ENCODE measurements at places on chromosomes 7 and 10.

- DNase-seq: peak; percentile 39
These were observed 609 bp downstream of the SGPL1 start for GRCh38 chr10:70816220-70816894.

GRCh38 chr7:42478717-42479116 is 241.7 kb upstream of the GLI3 start:
- DNase-seq: no peak

- DNase-seq: no peak
These were observed 34.7 kb upstream of the SLC35B4 start for GRCh38 chr7:134351424-134351823.

GRCh38 chr10:101132636-101133473 is 1.8 kb downstream of the TLX1 start:
- DNase-seq: no peak

- DNase-seq: no peak
These were observed 623 bp downstream of the INPP5A start for GRCh38 chr10:132538031-132538789.

DNA sequence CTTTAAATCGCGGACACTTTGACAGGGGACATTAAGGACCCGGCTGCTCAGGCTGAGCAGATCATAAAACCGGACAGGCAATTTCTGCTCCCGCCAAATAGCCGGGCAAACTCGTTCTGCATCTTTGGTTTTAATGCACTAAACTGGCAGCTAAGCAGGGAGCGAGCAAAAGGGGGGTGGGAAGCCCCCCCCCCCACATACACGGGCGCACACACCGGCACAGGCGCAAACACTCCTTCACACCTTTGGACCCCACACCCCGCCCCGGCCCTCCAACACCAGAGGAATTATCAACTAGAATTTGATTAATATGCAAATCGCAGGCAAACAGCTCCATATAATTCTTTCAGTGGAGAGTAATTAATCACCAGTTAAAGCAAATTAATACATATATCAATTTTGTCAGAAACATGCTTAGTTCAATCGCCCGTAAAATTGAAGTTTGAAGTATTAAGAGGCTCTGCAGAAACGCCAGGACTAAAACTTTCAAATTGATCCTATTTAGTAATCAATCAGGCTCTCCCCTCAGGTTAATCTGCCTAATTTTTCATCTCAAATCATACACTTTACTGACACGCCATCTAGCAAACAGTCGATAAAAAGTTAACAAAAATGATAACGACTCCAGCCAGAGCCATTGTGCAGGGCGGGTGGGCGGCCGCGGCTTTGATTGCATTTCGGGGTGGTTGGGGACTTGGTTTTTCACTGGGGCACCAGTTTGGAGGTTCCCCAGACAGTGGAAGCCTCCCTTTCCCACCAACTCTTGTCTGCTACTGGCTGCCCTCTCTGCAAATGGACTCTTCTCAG is 9.9 kb downstream of the LBX1 start:
- DNase-seq: no peak

DNA sequence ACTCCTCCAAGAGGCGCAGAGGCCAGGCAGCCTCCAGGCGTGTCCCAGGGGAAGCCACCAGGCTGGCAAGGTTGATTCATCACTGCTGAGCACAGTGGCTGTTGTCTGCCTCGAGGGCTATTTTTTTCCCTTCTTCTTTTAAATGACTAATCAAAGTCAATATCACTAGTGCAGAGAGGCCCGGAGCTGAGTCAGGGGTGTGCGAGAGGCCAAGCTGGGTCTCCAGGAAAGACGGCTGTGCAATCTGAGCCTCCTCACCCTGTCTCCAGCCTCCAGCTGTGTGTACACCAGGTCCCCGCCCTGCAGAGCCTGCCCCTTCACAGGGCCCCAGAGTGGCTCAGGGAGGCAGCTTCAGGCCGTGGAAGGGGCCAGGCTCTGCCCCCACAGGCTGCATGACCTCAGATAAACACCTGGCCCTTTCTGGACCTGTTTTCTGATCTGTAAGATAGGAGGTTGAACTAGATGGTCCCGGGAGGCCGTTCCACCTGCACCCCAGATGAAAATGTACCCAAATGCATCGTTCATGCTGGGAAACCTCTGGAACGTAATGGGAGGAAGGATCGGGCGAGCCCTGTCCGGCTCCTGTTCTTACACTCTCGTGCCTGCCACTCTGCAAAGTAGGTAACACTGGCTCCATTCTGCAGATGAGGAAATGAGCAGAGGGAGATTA is 3.7 kb downstream of the STX1A start:
- no peak for DNase-seq

DNA sequence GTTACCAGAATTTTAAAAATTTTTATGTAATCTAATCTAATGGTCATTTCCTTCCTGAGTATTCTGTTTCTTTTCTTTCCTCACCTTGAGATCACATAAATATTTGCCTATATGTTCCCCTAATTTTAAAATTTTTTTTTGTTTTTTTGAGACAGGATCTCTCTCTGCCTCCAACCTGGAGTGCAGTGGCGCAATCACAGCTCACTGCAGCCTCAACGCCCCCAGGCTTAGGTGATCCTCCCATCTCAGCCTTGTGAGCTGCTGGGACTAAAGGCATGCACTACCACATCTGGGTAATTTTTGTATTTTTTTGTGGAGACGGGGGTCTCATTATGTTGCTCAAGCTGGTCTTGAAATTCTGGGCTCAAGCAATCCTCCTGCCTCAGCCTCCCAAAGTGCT is 4.1 kb upstream of the PROSER2 start:
- no peak for DNase-seq

- DNase-seq: no peak
These were observed 95.9 kb upstream of the HDAC9 start for GRCh38 chr7:18399436-18400235.
